ENCODE measurements at places on chromosomes 1 and 21.

DNA sequence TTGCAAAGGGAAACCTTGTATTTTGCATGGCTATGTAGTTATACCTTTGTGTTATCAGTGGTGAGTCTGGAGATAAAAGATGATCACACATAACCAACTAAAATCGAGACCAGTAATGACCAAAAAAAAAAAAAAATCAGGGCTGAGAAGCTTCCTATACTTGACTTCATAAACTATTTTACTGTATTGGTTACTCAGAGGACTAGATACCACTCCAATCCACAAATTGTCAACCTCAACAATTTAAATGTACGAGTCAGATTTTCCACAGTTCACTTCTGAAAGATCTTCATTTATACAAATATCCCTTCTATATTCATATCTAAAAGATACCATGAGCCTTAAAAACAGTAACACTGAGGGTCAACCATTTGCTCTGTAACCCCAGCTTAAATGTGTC lies 71.7 kb downstream of the NRIP1 start:
- ATAC-seq = no peak

DNA sequence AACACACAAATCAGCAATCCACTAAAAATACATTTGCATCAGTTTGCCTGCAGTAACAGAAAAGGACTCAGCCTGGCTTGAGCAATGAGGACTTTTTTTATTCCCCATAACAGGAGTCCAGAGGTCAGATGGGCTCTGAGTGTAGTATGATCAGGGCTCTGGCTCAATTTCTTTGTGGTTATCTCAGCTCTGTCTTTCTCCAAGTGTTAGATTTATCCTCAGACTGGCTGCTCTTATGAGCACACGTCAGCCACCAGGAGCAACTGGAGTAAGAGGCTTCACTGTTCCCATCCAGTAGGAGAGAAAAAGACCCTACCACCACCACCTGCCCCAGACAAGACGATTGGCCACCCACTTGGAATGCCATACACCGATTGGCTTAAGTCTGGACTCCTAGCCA lies 36.2 kb upstream of the KLHDC7A start:
- ATAC-seq = no peak

DNA sequence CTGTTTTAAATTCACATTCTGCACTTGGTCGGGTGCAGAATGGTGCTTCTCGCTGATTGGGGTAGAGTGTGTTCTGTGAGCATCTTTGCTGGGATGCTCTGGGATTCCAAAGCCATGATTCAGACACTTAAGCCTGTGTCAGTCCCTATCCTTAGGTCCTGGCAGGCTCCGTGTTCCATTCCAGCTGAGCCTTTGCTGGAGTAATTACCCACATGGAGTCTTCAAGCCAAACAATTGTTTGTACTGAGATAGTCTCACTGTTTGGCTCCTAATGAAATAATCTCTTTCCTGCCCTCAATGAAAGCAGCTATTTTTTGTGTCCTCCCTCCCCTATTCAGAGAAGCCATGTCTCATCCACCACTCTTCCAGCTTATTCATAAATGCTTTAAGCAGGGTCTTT lies 18.7 kb downstream of the SMAP2 start:
- no peak for ATAC-seq

DNA sequence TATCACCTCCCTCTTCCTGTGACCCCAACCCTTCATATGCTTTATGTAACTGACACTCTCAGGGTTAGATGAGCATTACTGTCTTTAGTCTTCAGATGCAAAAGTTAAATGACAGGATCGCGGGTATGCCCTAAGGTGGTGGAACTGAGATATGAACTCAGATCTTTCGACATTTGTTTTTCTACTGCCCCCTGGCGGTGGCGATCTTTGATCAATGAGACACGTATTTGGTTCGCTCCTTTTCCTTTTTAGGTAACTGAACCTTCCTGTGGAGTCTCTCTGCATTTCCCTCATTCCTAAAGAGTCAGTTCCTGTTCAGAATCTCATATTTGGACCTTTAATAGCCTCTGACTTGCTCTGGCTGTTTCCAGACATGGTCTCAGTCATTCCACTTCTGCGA lies 47.8 kb upstream of the ZP4 start:
- no peak for ATAC-seq

DNA sequence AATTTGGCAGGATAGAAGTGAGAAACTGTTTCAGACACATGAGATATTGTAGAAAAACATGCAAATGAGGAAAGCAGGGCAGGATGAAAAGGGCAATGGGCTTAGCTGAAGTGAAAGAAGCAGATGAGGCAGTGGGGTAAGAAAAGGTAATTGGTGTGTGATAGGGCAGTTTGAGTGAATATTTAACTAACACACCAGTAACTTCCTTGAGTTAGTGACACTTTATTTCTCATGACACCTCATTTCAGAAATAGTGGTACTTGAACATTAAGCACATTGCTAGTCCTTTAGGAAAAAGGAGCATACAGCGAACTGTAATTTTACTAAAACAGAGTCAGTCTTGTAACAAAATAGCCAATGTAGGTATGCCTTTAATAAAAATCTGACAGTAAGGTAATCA lies 415.0 kb downstream of the DPYD start:
- ATAC-seq = no peak

DNA sequence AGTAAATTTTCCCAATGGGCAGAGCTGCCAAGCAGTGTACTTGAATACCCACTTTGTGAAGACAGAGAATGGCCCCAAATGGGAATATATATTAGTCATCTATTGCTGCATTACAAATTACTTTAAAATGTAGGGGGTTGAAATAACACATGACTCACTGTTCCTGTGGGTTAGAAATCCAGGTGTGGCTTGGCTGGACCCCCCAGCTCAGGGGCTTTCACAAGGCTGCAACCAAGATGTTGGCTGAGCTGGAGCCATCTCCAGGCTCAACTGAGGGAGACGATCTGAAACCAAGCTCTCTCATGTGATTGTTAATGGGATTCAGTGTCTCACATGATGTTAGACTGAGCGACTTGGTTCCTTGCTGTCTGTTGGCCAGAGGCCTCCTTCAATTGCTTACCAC lies 33.4 kb upstream of the ARHGAP29 start:
- no peak for ATAC-seq

GRCh38 chr1:81797701-81798100 lies 3.0 kb upstream of the ADGRL2 start:
- ATAC-seq = no peak

- ATAC-seq = no peak
These were observed 23.3 kb downstream of the TOMM20 start for GRCh38 chr1:235105051-235106043.

DNA sequence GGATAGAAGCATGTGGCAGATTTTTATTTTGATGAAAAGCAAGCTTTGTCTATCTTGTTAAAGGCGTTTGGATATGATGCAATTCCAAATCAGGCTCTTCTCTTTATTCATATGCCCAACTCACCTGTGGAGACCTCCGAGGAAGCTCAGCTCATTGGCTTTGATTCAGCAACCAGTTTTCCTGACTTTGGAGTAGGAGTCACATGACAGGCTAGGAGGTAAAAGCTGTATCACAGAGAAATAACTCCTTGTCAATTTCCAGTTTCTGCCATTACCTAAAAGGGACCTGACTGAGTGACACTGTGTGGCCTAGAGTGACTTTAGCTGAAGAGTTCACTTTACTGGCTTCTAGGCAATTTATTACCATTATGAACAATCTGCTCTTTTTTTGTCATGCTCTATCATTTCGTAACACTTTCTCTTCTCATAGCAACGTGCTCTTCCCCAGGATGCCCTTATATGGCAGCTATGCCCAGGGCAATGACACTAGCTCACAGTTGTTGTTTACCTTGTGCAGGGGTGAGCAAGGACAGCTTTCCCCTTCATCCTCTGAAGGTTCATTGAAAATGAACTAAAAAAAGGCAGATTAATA lies 107.2 kb downstream of the KCNK1 start:
- ATAC-seq = no peak

- peak; percentile 75 for ATAC-seq
These were observed at the start of gene PLEKHM2 for GRCh38 chr1:15684042-15684461. Gene PLEKHM2, plus strand, starts transcription at chr1:15684320. Its CDS starts 239 bp downstream, at chr1:15684559.

All from gastroesophageal sphincter (tissue), 4 donors.